ENCODE measurements at places on chromosomes 12 and 14.

DNA sequence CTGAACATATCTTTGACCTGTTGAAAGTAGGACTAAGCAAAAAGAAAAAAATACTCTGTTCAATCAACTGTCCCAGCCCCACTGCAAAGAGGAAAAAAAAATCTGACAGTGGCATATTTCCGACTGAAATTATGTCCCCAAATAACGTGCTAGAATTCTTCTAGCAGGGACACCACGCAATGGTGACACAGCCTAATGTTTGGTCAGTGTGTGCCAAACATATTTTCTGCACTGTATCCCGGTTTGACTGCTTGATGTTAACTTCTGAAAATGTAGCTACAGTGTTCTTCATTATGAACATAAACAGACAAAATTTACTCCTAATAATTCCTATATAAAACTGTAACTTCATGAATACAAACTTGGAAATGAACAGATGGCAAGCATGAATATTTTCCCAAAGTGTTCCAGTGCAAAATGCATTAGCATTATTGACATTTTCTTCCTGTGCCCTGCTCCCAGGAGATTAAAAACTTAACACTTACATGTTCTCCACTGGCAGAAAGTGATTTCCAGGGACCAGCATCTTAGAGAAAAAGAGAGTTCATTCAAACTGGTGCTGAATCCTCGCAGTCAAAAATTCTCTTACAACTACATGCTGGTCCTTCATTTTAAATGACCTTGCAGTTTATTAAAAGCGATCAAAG, 72.4 kb upstream of the SYT1 start:
- no peak for DNase-seq

- no peak for DNase-seq
These were observed 9.4 kb downstream of the CLBA1 start for GRCh38 chr14:104994978-104995377.

DNA sequence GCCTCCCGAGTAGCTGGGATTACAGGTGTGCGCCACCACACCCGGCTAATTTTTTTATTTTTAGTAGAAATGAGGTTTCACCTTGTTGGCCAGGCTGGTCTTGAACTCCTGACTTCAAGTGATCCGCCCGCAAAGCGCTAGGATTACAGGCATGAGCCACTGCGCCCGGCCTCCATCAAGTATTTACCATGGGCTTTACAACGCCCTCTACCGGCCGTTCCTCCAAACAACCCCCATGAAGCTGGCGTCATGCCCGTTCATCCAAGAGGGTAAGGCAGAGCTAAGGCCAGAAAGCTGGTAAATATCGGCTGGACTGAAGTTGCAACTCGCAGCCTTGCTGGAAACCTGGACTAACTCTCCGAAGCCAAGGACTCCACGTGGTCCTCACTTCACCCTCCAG, 41.6 kb downstream of the RNF34 start:
- no peak for DNase-seq

DNA sequence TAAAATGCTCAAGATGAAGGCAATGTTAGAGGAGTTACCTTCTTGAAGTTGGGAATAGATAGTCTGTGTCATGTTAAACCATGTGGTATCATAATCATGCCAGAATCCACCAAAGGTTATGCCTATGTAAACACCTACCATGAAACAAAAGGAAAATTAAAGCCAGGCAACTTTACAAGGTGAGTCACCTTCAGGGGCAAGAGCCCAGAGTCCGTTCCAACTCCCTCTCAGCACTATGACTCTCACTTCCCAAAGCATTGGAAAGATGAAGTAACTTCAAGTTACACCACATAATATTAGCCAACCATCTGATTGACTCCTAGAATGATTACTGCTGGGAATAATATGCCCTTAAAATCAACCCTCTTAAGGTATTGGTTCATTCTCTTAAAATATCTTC, 38.5 kb downstream of the CATSPERB start:
- no peak for DNase-seq

- DNase-seq, result no peak
These were observed 273.6 kb upstream of the BTG1 start for GRCh38 chr12:92419201-92419600.

GRCh38 chr12:2696136-2696535, 98.6 kb upstream of the FKBP4 start:
- no peak for DNase-seq

- no peak for DNase-seq
These were observed 40.8 kb upstream of the OASL start for GRCh38 chr12:121079736-121080272.
